ENCODE measurements at places on chromosomes 6 and 20. TPM values are rescaled to one million over a fixed set of nuclear protein-coding genes. Genes with fewer than 3 reads are reported as not detected.

GRCh38 chr20:20267685-20268370 is 100.1 kb upstream of the INSM1 start:
- no peaks in the 10 kb centered on the region for H3K4me1 ChIP-seq
- no peak overlapping the region for H3K4me3 ChIP-seq
- H3K36me3 ChIP-seq: no peaks in the 10 kb centered on the region
- H3K27ac ChIP-seq: no peak overlapping the region
- DNase-seq: no peak
- H3K27me3 ChIP-seq: no peaks in the 10 kb centered on the region

- no peaks in the 10 kb centered on the region for H3K4me1 ChIP-seq
- H3K27ac ChIP-seq: no peak overlapping the region
- no peaks in the 10 kb centered on the region for H3K27me3 ChIP-seq
- no peak overlapping the region for H3K4me3 ChIP-seq
- no peaks in the 10 kb centered on the region for H3K36me3 ChIP-seq
- DNase-seq: no peak
Observed at GRCh38 chr20:33009214-33010132, 2.0 kb downstream of the BPIFB2 start.

The ABHD16B gene
- not detected for total RNA-seq

DNA sequence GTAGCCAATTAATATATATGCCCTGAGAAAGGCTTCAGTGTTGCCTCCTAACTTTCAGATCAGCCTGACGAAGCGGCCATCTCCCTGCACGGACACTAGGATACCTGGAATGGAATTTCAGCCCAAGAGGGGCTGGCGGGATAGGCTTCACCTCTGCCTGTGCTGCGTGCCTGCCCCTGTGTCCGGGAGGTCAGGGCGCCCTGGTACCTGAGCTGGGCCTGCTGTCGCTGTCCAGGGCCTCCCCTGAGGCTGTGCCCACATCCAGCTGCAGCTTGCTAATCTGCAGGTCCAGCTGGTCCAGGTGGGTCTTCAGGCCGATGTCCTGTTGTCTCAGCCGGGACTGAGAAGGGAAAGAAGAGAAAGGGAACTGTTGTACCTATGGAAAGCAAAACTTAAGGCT is 8.6 kb downstream of the DACT2 start:
- H3K27me3 ChIP-seq: no peaks in the 10 kb centered on the region
- no peak overlapping the region for H3K4me3 ChIP-seq
- no peak overlapping the region for H3K27ac ChIP-seq
- no peaks in the 10 kb centered on the region for H3K4me1 ChIP-seq
- no peak for DNase-seq

DNA sequence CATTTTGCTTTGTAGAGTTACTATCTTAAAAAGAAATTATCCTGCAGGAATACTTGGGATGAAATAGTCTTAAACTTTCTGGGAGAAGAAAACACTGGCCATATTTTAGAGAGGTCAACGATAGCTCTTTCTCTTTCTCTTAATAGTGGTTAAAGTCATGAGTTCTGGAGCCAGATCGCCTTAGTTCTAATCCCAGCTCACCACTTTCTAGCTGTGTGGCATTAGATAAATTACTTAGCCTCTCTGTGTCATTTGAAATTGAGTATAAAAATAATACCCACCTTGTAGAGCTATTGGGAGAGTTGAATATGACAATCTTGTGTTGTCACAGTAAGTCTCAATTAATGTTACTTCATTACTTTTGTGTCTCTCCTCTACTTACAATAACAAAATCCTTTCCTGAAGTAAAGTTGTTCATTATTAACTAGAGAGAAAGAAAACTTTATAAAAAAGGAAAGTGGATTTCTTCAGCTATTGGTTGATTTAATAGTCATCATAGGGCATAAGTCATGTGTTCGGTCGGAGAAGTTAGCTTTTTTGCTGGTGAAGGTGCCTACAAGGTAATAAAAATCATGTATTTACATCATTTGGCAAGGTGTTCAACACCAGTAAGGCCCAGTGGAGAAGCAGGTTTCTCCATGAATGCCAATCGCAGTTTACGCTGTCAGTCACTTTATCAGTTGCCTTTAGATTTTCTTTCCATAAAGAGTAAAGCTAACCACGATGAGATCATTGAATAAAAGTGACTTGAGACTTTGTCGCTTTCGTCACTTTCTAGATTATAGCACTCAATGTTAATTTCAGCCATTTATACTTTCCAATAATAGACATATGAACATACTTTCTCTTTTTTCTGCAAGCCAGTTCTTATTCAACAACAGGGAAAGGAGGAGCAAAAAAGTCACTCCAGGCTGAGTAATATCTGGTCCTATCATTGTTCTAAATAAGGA is 2.0 kb downstream of the NEDD9 start:
- peak overlapping the region; percentile 95 for H3K27ac ChIP-seq
- no peak for DNase-seq
- H3K36me3 ChIP-seq: peaks cover 25% of the 10 kb centered on the region

DNA sequence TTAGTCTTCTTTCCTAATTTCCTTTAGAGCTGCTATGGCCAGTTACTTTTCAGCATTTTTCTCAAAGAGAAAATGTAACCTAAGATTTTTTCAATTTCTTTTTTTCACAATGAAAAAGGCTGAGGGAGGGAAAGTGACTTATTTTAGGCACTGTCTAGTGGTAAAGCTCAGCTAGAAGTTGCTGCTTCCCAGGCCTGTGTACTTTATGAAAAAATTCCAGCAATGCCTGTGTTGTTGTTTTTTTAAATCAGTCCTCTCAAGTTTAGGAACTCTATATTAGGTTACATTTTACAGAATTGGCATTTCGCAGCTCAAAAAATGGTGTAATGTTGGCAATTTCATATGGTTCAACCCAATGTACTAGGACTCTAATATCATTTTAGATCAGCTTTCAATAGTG is 269.6 kb downstream of the ARID1B start:
- DNase-seq: no peak
- H3K27ac ChIP-seq: no peak overlapping the region
- H3K27me3 ChIP-seq: no peaks in the 10 kb centered on the region
- no peak overlapping the region for H3K4me3 ChIP-seq

DNA sequence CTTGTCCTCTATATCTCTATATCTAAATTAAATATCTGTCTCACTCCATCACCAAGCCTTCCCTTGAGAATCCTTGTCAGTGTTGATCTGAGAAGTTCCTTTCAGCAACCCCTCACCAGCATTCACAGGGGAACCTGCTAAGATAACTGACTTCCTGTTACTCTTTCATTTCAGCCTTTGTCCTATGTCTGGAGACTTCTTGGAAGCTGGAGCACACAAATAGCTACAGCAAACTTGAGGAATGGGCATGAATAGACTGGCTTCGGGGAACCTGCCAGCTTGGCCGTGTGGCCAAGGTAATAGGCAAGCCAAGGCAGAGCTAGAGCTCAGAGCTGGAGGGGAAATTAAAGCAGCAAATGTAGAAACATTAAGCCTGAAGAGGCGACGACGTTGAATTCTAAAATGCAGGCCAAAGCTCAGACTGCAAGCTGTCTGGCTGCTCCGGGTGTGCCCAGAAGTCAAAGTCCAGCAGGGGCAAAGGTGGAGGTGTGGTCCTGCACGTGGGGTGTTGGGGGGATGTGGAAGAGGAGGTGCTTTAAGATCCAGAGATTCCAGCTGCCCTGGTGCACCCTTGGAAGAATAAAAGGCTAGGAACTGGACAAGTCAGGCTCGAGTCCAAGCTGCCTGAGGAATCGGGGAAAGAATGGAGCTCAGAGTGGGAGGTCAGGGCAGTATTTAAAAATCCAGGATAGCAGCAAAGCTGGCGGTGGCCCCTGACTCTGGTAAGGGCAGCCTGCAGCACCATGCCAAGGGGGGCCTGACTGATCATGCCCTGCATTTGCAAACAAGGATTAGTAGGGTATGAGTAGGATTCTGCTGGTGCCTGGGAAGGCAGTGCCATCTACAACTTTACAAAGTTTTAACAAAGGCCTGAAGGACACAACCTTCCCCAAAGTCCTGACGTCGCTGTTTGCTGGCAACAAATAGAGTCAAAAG is 185.0 kb upstream of the SGK1 start:
- no peaks in the 10 kb centered on the region for H3K36me3 ChIP-seq
- H3K27ac ChIP-seq: peak overlapping the region; percentile 64
- peaks cover 10% of the 10 kb centered on the region for H3K4me1 ChIP-seq
- DNase-seq: no peak
- H3K27me3 ChIP-seq: no peaks in the 10 kb centered on the region

GRCh38 chr20:32497589-32498224 is 87.4 kb downstream of the NOL4L start:
- H3K27me3 ChIP-seq: no peaks in the 10 kb centered on the region
- no peaks in the 10 kb centered on the region for H3K36me3 ChIP-seq
- peak overlapping the region; percentile 29 for H3K27ac ChIP-seq
- H3K4me1 ChIP-seq: no peaks in the 10 kb centered on the region

- H3K4me1 ChIP-seq: no peaks in the 10 kb centered on the region
- DNase-seq: no peak
- H3K4me3 ChIP-seq: no peak overlapping the region
Observed at GRCh38 chr20:438571-439469, 23.5 kb downstream of the TBC1D20 start.

The TRIM31 gene
- not detected for total RNA-seq

The SPATS1 gene
- not detected for total RNA-seq
